Astrocyte of the spinal cord (primary cell): ENCODE measurements at places on chromosomes 3 and 15.

GRCh38 chr3:26106228-26106627 is 316.3 kb downstream of the OXSM start:
- DNase-seq = no peak

DNA sequence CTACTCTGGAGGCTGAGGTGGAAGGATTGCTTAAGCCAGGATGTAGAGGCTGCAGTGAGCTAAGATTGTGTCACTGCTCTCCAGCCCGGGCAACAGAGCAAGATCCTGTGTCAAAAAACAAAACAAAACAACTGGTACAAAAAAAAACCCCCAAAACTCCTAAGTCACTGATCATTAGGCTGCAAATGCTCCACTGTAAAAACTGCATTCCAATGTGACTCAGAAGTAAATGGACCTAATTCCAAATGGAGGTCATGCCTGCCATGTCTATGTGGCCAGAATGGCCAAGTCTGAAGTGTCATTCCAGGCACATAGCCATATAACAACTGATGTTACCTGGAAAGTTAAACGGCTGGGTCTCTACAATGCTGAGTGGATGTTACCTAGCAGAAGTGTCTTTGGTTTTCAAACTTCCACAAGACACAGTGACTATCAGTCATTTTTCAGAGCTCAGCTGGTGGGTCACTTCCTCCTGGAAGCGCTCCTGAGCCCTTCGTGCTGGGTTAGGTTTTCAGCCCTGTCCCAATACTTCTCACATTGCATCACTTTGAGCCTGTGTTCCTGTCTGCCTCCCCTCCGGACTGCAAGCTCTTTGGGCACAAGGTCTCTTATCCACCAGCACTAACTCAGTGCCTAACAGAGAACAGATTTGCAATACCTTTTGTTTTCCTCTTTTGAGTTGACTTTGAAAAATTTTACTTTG is 10.6 kb downstream of the FSTL1 start:
- DNase-seq = no peak

DNA sequence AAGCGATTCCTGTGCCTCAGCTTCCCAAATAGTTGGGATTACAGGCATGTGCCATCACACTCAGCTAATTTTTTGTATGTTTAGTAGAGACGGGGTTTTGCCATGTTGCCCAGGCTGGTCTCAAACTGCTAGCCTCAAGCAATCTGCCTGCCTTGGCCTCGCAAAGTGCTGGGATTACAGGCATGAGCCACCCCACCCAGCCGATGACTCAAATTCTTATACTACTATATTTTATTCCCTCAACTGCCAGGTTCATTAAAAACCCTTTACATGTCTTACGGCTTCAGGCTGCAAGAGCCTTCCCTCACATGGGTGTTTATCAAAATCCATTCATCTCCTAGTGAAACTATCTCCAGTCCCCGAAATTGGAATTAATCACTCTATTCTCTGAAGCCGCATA is 63.4 kb downstream of the CBLB start:
- no peak for DNase-seq

GRCh38 chr15:60496853-60497252 is 17.9 kb upstream of the ICE2 start:
- no peak for DNase-seq

- DNase-seq = no peak
Measured at GRCh38 chr3:88732186-88732585, 375.2 kb upstream of the EPHA3 start.

DNA sequence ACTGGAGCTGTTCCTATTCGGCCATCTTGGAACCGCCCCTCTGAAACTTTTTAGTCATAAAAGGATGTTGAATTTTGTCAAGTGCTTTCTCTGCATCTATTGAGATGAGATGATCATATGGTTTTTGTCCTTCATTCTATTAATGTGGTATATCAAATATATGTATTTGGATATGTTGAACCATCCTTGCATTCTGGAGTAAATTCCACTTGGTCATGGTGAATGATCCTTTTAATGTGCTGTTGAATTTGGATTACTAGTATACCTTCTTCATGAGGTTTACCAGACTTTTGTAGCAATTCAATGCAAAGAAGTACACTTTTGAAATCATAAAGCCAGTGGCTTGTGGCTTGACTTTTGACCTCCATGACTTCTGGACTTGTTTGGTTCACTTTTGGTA is 33.4 kb upstream of the XRN1 start:
- DNase-seq = no peak

DNA sequence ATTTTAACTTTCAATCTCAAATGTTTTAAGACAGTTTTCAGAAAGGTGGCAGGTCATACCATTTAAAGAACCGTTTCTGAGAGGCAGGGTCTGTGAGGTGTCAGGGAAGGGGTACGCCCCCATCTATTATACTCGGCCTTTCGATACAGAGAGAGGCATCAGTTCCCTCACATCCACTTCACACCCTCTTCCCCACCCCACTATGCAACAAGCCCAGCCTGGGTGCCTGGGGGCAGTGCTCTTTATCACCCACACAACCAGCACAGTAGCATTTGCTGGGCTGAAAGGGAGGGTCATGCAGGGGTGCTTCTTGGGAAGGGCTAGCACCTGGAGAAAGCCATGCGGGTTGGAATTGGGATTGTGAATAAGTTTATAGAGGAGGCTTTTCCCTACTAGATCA is 56.0 kb upstream of the KCNMB2 start:
- no peak for DNase-seq
